ENCODE measurements at places on chromosomes 7 and 10.

DNA sequence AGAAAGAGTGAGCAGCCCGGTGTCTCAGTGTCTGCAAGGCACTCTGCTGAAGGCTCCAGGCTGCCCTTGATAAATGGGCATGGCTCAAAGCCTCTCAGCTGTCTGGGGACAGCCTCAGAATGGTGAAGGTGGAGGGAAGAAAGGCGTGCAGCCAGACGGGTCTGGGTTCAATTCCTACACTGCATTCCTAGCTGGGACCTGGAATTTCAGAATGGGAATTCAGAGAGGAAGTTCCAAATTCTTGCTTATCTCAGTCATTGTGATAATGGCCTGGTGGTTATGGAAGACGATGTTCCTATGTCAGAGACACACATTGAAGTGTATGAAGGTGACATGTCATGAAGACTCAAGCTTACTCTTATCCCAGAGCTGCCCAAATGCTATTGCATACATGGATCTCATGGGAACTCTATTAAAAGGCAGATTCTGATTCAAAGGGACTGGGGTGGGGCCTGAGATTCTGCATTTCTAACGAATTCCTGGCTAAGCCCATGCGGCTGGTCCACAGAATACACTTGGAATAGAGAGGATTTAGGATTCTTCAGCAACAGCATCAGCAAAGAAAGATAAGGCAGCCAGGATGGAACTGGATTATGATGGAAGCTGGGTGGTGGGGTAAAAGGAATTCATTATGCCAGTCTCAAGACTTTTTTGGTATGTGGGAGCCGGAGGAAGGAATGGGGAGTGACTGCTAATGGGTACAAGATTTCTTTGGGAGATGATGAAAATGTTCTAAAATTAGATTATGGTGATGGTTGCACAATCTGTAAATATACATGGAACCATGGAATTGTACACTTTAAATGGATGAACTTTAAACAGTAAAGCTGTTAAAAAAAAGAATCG is 82.6 kb upstream of the ZMIZ1 start:
- DNase-seq = no peak

GRCh38 chr10:126459032-126459831 is 71.0 kb upstream of the ADAM12 start:
- DNase-seq = no peak

DNA sequence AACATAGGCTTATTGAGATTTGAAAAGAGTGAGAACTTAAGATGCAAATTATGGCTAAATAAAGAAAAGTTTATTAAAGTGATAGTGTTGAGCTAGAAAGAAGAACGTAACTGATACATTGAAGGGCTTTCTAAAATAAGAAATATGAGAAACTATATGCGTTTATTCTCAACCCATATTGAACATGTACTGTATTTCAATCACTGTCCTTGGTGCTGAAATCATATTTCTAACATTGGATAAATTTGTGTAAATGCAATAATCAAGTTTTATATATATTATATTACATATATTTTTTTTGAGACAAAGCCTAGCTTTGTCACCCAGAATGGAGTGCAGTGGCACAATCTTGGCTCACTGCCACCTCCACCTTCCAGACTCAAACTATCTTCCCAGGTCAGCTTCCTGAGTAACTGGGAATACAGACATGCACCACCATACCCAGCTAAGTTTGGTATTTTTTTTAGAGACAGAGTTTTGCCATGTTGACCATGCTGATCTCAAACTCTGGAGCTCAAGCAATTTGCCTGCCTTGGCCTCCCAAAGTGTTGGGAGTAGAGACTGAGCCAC is 1065.8 kb downstream of the REEP3 start:
- no peak for DNase-seq

DNA sequence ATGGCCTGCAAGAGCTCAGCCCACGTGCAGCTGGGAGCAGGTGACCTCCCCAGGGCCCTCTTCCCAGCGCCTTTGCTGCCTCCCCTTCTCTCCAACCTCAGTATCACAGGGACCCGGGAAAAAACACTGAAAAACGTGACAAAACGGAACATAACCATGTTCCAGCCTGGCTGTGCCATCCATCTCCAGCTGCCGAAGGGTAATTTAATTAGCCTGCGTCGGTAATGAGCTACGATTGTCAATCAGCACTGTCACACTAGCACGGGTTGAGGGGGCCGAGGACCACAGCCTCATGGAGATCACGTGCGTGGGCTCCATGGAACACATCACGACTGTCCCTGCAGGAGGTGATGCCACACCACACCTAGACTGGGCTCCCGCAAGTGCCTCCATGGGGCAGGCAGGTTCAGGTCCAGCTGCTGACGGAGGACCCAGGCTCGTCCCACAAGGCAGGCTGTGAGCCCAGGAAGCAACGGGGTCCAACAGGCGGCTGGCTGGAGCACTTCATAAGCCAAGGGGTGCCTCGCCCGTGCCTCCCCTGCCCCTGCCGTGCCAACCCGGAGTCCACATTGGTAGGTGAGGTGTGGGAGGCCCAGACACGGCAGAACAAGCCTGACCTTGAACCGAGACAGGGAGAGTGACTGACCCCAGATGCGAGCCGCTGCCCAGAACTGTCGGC is 199.5 kb downstream of the ELFN1 start:
- DNase-seq = no peak

DNA sequence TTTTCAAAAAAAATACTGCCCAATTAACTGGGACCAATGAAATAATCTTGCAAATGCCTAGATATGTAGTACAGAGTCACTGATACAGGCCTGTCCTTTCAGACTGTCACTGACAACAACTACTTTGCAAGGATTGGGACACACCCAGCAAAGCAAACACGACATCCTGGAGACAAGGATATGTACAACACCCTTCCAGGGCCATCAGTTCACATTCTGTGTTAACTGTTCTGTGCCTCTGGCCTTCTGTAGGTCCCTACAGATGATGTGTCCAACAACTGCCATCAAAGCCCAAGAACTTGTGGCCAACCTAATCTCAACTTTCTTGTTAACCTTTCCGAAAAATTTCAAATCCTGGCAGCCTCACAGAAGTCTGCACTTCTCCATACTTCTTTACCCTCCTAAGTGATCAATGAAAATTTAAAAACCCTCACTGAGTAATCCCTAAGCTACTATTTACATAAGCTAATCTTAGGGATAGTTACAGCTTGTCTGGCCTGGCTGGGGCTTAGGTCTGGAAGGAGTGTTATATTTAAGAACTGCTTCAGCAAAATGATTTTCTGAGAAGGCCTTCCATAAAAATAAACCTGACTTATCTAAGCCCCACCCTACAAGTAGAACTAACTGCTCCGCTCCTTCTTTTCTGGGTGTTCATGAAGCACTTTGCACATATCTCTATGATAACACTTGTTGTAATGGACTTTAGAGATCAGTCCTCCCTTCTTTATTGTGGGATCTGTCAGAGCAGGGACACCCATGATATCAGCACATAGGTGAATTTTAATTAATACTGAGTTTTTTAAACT is 21.0 kb downstream of the COBL start:
- no peak for DNase-seq

- no peak for DNase-seq
Measured at GRCh38 chr7:80263821-80264220, 129.2 kb downstream of the GNAI1 start.

DNA sequence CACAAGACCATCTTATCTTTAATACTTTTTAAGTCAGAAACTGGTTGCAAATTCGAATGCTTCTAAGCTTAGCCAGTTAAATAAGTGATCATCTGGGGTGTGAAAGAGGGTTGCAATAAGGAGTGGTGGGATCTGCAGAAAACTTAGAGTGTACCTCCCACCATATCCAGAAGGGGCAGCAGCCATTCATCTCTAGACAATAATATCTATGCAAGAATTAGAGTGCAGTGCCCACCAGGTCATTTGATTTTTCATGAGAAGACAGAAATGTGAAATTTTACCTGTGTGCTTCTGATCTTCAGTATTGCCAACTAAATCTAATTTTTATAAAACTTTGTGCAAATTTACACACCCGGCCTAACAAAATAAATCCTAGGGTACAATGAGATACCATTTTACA is 127.2 kb upstream of the SP4 start:
- no peak for DNase-seq

All from non-pigmented ciliary epithelial cell (primary cell).